ENCODE measurements at places on chromosomes 5 and 9.
A peak's percentile ranks its signal among the peaks of the same experiment; 100 is the strongest.

GRCh38 chr5:150085950-150086715 lies at the start of gene CSF1R:
CSF1R (minus strand) TSS chr5:150086554; CDS start chr5:150086427, 127 bp downstream.
- DNase-seq, result no peak
- H3K4me1 ChIP-seq, result no peaks in the 10 kb centered on the region
- H3K36me3 ChIP-seq, result no peaks in the 10 kb centered on the region
- no peak within 1 kb of the TSS for H3K27ac ChIP-seq

- no peaks in the 10 kb centered on the region for H3K27me3 ChIP-seq
- H3K4me1 ChIP-seq, result no peaks in the 10 kb centered on the region
- DNase-seq, result no peak
- no peak overlapping the region for H3K27ac ChIP-seq
- H3K4me3 ChIP-seq, result no peak overlapping the region
These were observed 269.7 kb downstream of the MLLT3 start for GRCh38 chr9:20352591-20352990.

- H3K4me1 ChIP-seq, result peaks cover 3% of the 10 kb centered on the region
- H3K4me3 ChIP-seq, result peak overlapping the region; percentile 100
- H3K36me3 ChIP-seq, result no peaks in the 10 kb centered on the region
- DNase-seq, result no peak
- H3K27ac ChIP-seq, result peak overlapping the region; percentile 97
These were observed 812 bp downstream of the CETN3 start for GRCh38 chr5:90408571-90409317.

- H3K4me1 ChIP-seq, result no peaks in the 10 kb centered on the region
- H3K4me3 ChIP-seq, result no peak overlapping the region
- no peaks in the 10 kb centered on the region for H3K27me3 ChIP-seq
These were observed 566.5 kb downstream of the LRRC70 start for GRCh38 chr5:63145167-63145566.

- H3K4me3 ChIP-seq, result no peak overlapping the region
- no peak for DNase-seq
- H3K27me3 ChIP-seq, result no peaks in the 10 kb centered on the region
- H3K36me3 ChIP-seq, result no peaks in the 10 kb centered on the region
- H3K27ac ChIP-seq, result no peak overlapping the region
These were observed 345.2 kb downstream of the GLIS3 start for GRCh38 chr9:3954331-3955304.

DNA sequence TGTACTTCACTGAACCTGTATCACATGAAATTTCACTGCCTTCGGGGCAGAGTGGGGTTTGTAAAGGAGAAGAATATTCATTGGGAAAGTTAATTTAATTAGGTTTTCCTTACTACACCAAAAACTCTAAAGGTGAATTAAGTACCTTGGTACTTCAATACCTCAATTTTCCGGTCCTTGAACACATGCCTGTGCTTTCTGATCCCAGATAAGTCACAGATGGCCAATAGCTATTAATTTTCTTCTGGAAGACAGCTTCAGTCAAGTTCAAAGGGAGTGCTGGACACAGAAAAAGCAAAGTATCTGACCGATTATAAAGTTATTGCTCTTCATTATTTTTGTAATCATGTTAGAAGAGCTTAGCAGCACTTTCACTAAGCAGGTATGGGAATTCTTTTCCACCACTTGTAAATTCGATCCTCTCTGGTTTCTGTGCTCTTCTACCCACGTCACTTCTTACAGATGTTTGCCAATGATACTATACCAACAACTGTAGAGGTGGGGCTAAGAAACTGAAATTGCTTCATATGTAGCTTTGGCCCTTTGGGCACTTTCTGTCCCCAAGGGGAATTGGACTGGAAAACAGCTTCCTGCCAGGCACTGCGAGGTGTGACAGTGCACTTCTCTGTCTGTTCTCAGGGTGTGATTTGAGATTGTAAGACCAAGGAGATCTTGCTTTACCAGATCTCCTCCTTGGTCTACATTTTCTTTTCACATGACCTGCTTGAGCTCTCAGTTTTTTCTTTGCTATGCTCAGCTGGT lies 164.0 kb downstream of the CCDC192 start:
- H3K4me1 ChIP-seq, result no peaks in the 10 kb centered on the region
- no peaks in the 10 kb centered on the region for H3K27me3 ChIP-seq
- H3K36me3 ChIP-seq, result no peaks in the 10 kb centered on the region
- no peak overlapping the region for H3K4me3 ChIP-seq
- DNase-seq, result no peak

DNA sequence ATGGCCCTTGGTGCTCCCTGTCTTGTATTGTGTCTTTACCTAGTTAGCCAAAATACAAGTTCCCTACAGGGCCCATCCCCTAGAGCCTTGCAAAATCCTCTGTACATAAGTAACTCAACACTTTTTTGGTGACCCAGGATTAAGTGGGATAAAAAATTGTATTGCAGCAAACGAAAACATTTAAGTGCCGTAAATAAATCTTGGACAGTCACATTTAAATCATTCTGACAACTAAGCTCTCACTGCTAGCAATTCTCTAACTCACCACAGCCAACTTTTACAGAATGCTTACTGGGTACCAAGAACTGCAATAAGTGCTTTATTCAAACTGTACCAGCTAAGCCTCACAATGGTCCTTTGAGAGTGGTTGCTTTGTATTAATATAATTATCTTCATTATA lies 56.6 kb downstream of the GNAQ start:
- H3K27me3 ChIP-seq, result no peaks in the 10 kb centered on the region
- no peak overlapping the region for H3K4me3 ChIP-seq
- peaks cover 10% of the 10 kb centered on the region for H3K4me1 ChIP-seq
- H3K27ac ChIP-seq, result no peak overlapping the region

DNA sequence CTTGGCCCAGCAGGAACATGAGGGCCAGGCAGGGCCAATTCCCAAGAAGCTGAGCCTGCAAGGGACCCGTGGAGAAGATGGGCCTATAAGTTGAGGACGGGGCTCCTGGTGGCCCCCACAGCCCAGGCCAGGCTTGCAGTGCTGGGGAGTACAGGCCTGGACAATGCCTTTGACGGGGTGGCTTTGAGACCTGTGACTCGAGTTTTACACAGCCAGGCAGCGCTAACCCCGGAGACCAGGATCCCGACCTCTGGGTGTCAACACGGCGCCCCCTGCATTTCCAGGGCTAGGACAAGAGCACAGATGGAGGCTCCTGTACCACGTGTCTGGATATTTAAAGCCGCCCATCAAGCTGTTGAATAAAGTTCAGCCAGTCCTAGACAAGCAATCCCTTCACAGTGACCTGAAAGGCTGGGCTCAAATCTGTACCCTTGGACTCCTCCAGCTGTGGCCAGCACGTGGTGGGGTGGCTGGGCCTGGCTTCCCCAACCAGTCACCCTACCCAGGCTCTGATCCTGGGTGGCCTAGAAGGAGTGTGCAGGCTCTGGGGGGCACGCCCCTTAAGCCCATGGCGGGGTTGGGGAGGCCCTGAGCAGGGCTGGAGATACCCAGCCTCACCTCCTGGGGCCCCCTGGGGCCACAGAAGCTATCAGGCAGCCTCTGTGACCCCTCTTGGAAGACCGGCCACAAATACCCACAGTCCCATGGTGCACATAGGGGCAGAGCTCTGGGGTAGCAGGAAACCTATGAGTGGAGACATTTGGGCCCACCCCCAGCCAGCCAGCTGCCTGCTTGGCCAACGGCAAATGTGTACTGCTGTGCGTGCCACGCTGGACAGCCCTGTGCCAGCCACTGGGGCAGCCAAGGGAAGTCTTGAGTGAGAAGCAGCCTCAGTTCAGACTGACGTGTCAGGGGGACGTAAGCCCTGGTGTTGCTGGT lies 88.7 kb downstream of the NTNG2 start:
- H3K27me3 ChIP-seq, result no peaks in the 10 kb centered on the region
- no peak overlapping the region for H3K27ac ChIP-seq
- H3K36me3 ChIP-seq, result no peaks in the 10 kb centered on the region

DNA sequence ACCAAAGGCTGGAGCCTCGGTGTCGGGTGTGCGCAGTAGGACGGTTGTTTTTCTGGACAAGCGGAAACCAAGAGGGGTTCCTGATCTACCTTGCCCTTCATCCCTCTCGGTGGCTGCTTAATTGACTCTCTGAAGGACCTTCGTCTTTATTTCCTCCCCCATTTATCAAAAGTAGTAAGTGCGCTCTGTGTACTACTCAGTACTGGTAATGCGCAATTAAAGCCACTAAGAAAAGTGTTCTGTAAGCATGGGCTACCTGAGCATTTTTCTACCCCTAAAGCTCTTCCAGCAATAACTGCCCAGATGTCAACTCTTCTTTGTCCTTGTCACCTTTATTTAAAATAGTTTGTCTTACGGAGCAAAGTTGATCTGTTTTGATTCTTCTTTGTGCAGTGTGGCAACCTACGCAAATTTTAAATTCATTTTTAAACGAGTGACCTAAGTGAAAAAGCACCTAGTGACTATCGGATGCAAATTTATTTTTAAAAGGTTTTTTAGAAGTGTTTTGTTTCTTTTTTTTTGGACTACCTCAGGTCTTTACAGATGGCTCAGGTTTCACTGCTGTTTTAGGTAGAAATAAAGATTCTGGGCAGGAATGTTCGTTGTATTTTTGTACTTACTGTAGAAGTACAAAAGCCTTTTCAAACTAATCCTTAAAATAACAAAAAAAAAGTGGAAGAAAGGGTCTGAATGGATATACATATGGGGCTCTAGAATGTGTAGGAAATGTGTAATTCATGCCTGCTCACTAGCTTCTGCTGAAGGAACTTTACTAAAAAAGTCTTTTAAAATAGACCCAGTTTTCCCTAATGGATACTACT lies 2.0 kb downstream of the JMY start:
- H3K4me1 ChIP-seq, result peaks cover 10% of the 10 kb centered on the region
- H3K27ac ChIP-seq, result peak overlapping the region; percentile 95
- peak overlapping the region; percentile 91 for H3K4me3 ChIP-seq
- H3K36me3 ChIP-seq, result no peaks in the 10 kb centered on the region
- DNase-seq, result no peak
- H3K27me3 ChIP-seq, result no peaks in the 10 kb centered on the region

Measured in effector memory CD4-positive, alpha-beta T cell (primary cell).